ENCODE measurements at places on chromosomes 4 and X. TPM values are rescaled to one million over a fixed set of nuclear protein-coding genes. Genes with fewer than 3 reads are reported as not detected.

GRCh38 chr4:152176627-152177214 is 359.2 kb downstream of the FBXW7 start:
- no peaks in the 10 kb centered on the region for H3K36me3 ChIP-seq
- no peak overlapping the region for H3K27ac ChIP-seq
- no peaks in the 10 kb centered on the region for H3K4me1 ChIP-seq
- H3K4me3 ChIP-seq, result no peak overlapping the region
- no peaks in the 10 kb centered on the region for H3K27me3 ChIP-seq
- no peak for DNase-seq

CXCL3 gene
- 0.90 TPM for total RNA-seq

CLDN22 gene
- total RNA-seq, result not detected

DNA sequence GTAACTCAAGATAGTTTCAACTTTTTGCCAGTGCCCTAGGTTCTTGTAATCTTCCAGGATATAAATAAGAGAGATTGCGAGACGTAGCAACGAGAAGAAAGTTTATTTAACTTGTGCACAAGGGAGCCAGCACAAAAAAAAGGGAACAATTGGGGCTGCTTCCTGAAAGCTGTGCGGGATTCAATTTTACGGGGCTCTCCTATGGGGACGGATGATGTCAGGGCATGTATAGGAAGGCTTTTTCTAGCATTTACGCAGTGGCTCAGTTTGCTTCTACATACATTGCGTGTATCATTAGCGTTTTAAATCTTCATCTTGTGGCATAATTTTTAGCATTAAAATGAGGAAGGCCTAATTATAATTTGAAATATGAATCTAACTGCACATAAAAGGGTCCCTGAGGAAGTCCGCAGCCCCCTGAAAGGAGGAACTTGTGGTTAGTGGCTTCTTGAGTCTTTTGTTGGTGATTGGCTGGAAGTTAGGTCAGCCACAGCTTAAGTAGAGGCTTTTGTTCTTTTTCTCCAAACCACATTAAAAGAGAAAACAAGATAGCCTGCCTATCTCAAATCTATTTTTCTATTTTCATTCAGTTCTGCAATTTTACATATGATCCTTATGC is 668.2 kb upstream of the NDST4 start:
- no peaks in the 10 kb centered on the region for H3K4me1 ChIP-seq
- no peaks in the 10 kb centered on the region for H3K27me3 ChIP-seq
- DNase-seq, result no peak
- H3K4me3 ChIP-seq, result no peak overlapping the region

DNA sequence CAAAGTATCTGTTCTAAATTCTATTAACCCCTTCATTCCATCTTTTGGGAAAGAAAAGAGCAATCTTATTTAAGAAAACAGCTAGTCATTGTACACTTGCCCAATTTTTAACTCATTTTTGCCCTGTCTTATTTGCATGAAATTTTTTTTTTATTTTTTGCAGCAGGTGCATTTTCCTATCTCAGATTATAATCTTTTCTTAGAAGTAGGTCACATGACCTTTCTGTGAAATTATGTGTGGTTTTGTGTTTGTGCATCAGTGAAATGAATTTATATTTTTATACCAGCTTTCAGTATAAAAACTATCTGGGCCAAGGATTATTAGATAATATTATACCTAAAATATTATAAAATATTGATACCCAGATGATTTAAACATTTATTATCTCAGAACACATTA is 145.6 kb downstream of the INPP4B start:
- no peak overlapping the region for H3K27ac ChIP-seq
- H3K4me3 ChIP-seq, result no peak overlapping the region
- DNase-seq, result no peak
- no peaks in the 10 kb centered on the region for H3K36me3 ChIP-seq
- no peaks in the 10 kb centered on the region for H3K4me1 ChIP-seq

DNA sequence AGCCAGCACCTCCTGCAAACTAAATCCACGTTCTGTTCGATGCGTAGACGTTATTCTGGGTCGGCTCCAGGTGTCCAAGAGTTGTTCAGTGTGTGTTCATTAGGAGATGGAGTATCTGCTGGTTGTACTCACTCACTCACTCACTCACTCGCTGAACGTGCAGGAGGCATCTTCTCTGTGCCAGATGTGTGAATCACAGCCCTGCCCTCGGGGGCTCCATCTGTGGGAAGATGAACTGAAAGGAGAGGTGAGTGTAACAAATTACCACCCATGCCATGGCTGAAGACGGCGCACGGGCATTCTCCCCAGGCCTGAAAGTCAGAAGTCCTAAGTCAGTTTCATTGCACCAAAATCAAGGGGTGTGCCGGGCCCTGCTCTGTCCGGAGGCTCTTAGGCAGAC is 16.1 kb downstream of the NSG1 start:
- no peaks in the 10 kb centered on the region for H3K36me3 ChIP-seq
- no peak overlapping the region for H3K4me3 ChIP-seq
- no peaks in the 10 kb centered on the region for H3K4me1 ChIP-seq
- H3K27me3 ChIP-seq, result no peaks in the 10 kb centered on the region

WDR1 gene
- total RNA-seq, result 106 TPM

ADRA2C gene
- 4.8 TPM for total RNA-seq

DNA sequence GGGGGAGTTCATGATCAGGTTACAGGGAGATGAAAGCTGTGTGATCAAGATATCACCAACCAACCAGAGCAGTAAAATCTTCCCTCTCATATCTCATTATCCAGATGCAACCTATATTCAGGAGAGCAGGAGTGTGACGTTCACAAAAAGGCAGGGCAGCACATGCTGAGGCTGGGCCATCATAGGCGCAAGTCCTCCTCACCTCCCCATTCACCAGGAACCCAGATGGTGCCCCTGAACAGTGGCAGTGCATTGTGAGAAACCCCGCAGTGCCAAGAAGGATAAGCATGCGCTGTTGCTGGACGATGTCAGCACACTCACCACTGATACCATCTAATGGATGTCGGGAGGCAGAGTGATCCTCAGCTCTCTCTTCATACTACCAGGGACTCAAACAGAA is 170.9 kb downstream of the COL25A1 start:
- no peaks in the 10 kb centered on the region for H3K4me1 ChIP-seq
- H3K36me3 ChIP-seq, result no peaks in the 10 kb centered on the region
- H3K27me3 ChIP-seq, result no peaks in the 10 kb centered on the region
- no peak overlapping the region for H3K27ac ChIP-seq
- H3K4me3 ChIP-seq, result no peak overlapping the region

- H3K27ac ChIP-seq, result no peak overlapping the region
- H3K4me1 ChIP-seq, result peaks cover 36% of the 10 kb centered on the region
- no peak for DNase-seq
- H3K27me3 ChIP-seq, result no peaks in the 10 kb centered on the region
- no peak overlapping the region for H3K4me3 ChIP-seq
- H3K36me3 ChIP-seq, result no peaks in the 10 kb centered on the region
Observed at GRCh38 chr4:48767055-48767929, 12.8 kb downstream of the FRYL start.

MAGEA1 gene
- total RNA-seq, result not detected

DNA sequence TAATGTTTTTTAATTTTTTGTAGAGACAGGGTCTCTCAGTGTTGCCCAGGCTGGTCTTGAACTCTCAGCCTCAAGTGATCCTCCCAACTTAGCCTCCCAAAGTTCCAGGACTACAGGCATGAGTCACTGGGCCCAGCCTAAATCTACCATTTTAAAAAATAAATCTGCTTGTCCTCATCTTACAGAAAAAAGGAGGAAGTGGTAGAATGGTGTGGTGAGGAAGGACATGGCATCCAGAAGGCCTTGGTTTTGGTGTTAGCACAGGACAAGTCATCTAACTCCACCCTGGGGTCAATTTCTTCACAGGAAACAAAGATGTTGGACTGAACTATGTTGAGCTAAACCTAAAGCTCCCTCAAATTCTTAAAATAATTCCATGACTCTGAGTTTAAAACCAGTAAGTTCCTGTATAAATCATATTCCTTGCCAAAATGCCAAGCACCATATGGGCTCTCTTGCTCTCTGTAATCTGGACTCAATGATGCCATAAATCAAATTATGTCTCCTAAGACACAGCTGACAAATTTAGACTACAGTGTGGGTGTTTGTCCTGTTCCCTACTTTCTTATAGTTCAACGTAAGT is 253.9 kb upstream of the NOCT start:
- no peaks in the 10 kb centered on the region for H3K27me3 ChIP-seq
- no peak overlapping the region for H3K4me3 ChIP-seq
- H3K27ac ChIP-seq, result no peak overlapping the region

MPC1L gene
- total RNA-seq, result not detected

DNA sequence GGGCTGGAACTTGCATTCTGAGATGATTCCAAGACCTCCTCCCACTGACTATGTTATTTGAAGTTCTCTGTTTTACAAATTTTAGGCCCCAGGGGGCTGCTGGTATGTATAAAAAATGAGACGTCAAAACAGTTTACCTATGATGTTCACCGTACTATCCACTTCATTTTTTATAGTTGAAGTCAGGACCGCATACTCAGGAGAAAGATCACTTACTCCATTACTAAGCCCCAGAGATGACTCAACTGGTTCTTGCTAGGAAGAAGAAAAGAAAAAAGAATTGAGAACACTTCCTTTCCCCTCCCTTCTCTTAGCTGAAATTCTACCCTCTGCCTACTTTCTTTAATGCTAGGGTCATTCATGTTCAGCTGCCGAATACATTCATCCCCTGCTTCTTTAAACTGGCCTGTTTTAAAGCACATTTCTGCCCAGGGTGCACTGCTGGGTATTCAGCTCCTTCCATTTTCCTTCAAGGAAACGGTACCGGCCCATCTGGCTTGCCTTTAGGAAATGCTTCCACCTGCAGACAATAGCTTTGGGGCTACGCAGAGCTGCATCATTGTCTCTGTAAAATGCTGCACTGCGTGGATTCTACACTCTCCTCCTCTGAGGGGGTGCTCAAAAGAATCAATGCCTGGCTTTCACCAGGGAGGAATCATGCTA is 66.2 kb downstream of the IRF2 start:
- H3K4me1 ChIP-seq, result peaks cover 43% of the 10 kb centered on the region
- no peak overlapping the region for H3K4me3 ChIP-seq
- H3K36me3 ChIP-seq, result peaks cover 7% of the 10 kb centered on the region
- no peaks in the 10 kb centered on the region for H3K27me3 ChIP-seq

BBS12 gene
- total RNA-seq, result 1.2 TPM

DNA sequence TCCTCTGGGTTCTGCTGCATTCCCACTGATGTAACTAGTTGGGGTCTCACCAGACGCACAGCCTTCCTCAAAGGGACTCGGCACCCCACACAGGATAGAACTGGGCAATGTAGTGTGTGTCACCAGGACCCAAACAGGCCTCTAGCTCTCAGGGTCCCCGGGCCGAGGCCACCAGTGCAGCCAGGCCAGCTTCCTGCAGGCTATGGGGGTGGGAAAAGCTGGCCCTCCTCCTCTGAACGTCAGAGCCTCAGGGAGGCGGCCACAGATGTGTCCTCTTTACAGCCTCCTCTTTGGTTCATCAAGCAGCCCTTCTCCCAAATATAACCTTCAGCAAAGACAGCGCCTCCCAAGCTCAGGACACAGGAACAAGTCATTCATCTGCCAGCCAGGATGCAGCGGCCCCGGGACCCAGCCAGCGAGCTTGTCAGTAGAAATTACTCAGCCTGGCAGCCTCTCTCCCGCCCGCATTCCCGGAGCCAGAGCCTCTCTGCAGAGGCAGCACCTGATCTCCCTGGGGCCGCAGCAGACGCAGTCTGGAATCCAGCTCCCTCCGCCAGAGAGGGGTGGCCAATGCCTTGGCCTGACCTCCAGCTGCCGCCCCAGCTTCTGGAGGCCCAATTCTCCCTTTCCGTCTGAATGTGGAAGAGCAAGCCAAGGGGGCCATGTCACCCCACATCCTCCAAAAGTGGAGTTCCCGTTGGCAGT is 288.5 kb downstream of the FBXW7 start:
- no peaks in the 10 kb centered on the region for H3K4me1 ChIP-seq
- H3K27ac ChIP-seq, result no peak overlapping the region
- H3K4me3 ChIP-seq, result no peak overlapping the region
- no peak for DNase-seq
- H3K27me3 ChIP-seq, result no peaks in the 10 kb centered on the region

DNA sequence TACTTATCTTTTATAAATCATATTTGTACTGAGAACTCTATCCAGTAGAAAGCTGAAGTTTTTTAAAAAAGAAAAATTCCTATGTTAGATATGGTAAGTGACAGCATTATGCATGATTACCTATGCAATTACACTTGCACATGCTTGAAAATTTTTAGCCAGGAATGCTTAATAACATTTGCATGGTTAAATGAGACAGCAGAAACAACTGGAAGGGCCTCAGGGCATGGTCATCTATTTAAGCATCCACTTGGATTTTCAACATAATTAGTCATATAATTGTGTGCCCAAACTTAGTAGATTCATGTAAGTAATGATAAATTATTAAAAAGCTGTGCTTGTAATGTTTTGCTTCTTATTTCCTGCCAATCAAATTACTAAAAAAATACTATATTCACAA is 151.9 kb downstream of the TTC29 start:
- H3K27ac ChIP-seq, result no peak overlapping the region
- no peaks in the 10 kb centered on the region for H3K36me3 ChIP-seq
- no peak for DNase-seq
- H3K4me1 ChIP-seq, result no peaks in the 10 kb centered on the region
- no peaks in the 10 kb centered on the region for H3K27me3 ChIP-seq

ZNF718 gene
- 1.3 TPM for total RNA-seq

MAGEC2 gene
- total RNA-seq, result not detected

DNA sequence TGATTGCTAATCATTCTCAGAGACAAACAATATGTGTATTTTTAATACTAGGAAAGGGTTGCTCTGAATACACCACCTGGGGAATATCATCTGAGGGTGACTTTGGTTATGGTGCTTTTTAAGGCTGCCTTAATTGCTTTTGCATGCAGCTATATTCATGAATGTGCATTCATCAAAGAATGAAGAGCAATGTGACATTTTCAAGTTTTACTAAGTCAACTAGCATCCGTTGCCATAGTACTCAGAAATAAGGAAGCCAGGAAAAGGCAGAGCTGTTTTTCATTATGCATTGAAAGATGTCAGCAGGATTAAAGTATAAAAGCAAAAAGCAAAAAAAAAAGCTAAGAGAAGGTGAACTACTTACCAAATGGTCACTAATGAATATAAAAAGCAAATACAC is 67.4 kb upstream of the PCDH18 start:
- no peak for DNase-seq
- H3K27ac ChIP-seq, result no peak overlapping the region
- H3K4me1 ChIP-seq, result no peaks in the 10 kb centered on the region
- H3K4me3 ChIP-seq, result no peak overlapping the region
- H3K36me3 ChIP-seq, result no peaks in the 10 kb centered on the region
- H3K27me3 ChIP-seq, result no peaks in the 10 kb centered on the region

- no peaks in the 10 kb centered on the region for H3K36me3 ChIP-seq
- H3K27ac ChIP-seq, result no peak overlapping the region
- no peak for DNase-seq
- H3K4me3 ChIP-seq, result no peak overlapping the region
- H3K27me3 ChIP-seq, result no peaks in the 10 kb centered on the region
Observed at GRCh38 chrX:16705370-16705769, 7.1 kb downstream of the CTPS2 start.

DNA sequence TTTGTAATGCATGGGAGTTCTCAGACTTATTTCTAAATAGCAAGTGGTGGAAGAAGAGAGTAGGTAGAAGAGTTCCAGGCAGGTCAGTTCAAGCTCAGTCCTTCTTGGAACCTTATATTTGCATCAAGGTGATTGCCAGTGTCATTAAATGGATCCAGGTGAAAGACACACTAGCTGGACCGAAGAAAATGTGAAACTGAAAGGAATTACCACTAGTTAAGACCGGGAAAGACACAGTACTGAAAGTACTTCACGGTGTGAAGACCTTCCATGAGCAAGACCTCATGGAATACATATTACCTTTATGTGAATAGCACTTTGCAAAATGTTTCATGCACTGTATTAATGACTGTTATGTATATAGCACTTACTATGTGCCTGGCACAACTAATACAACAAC is 19.1 kb downstream of the TMEM150C start:
- H3K27ac ChIP-seq, result no peak overlapping the region
- H3K4me1 ChIP-seq, result no peaks in the 10 kb centered on the region
- H3K4me3 ChIP-seq, result no peak overlapping the region
- no peaks in the 10 kb centered on the region for H3K27me3 ChIP-seq
- no peaks in the 10 kb centered on the region for H3K36me3 ChIP-seq

COL4A5 gene
- 8.6 TPM for total RNA-seq
